ENCODE measurements at places on chromosomes 1 and 21.

DNA sequence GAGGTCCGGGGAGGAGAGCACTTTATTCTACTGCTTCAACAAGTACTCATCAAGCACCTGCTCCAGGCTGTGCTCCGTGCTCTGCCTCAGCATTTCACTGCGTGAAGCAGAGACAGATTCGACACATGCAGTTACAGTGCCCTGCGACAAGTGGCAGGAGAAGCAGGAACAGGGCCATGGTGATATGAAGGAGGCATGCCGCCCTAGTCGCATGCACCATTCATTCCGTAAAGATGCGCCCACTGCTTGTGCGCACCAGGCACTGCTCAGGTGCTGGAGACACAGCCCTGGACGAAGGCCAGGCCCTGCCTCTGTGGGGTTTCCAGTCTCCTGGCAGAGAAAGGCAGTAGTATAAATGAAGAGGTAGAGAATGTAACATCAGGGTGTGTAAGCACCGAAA lies 206.6 kb downstream of the HIVEP3 start:
- no peak for DNase-seq

GRCh38 chr21:37974081-37974480 lies 57.8 kb upstream of the KCNJ6 start:
- no peak for DNase-seq

GRCh38 chr21:34989337-34990151 lies 59.6 kb downstream of the RUNX1 start:
- DNase-seq = peak; percentile 39

- DNase-seq = no peak
Observed at GRCh38 chr1:29860681-29861080, 624.4 kb downstream of the PTPRU start.

GRCh38 chr1:226635456-226635941 lies 86.9 kb downstream of the STUM start:
- DNase-seq = peak; percentile 63

DNA sequence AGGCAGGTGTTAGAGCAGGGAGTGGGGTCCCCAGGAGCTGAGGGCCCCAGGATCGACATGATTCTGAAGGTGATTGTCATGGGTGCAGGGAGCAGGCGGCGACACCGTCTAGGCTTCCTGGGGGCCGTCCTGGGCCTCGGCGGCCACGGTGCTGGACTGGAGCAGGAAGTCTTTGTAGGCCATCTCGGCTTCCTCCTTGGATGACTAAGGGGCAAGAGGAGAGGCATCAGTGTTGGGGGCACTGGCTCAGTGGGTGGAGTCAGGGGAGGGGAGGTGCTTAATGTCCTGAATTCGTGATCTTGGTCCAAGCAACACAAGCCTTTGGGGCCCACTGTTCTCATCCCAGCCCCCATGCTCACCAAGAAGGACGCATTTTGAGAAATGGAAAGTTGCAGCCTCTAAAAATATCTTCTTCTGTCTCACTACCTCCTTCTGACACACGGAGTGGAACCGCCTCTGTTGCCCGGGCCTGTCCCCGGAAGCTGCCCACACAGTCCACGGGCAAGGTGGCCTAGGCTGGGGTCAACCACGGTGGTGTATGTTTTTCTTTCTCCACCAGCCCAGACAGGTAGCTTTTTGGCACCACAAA lies 8.6 kb upstream of the FCMR start:
- DNase-seq = peak; percentile 19

GRCh38 chr1:22861764-22862440 lies 110.8 kb downstream of the LACTBL1 start:
- no peak for DNase-seq

DNA sequence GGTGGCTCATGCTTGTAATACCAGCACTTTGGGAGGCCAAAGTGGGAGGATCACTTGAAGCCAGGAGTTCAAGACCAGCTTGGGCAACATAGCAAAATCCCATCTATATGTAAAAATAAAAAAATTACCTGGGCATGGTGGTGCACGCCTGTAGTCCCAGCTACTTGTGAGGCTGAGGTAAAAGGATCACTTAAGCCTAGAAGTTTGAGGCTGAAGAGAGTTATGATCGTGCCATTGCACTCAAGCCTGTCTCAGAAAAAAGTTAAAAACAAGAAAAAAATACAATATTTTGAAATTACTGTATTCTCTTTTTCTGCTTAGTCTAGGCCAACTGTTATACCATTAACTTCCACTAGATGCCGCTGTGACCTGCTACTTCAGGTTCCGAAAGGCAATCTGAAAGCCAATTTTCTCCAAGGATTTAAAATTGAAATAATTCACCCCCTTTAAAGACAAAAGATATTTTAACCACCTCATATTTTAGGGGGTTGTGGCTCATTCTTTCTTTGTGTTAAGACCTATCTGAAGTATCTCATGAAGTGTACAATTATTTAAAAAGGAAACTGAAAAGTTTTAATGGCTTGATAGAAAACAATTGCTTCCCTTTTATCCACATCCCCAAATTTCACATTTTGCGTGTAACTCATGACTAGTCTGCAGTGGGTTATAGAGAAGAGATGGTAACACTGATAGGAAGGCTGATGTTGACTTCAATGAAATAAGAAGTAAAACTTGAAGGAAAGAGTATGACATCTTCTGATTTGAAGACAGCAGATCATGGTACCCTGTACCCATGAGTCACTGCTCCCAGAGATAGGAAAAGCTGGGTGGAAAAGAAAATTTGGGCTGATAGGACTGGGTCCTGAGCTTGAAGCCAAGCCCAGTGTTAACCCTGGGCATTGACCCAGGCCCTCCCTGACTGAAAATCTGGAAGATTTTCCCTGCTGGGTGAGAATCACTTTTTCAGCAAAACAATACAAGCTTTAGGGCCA lies 24.4 kb upstream of the CLDN14 start:
- no peak for DNase-seq

DNA sequence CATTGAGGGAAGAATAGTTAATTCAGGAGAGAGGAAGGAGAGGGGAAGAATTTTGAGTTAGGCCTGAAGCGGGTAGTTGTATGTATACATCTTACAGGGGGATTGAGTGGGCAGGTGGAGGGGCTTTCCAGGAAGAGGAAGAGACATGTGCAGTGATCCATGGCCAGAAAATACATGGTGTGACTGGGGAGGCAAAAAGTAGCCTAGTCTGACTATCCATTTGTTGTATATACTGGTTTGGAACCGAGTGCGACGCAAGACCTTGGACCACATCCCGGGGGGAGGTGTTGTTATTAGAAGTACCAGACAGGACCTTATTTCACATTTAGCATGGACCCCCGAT lies 158.3 kb downstream of the SDCCAG8 start:
- DNase-seq = no peak

GRCh38 chr1:243246916-243247315 lies 8.2 kb downstream of the CEP170 start:
- DNase-seq = no peak

DNA sequence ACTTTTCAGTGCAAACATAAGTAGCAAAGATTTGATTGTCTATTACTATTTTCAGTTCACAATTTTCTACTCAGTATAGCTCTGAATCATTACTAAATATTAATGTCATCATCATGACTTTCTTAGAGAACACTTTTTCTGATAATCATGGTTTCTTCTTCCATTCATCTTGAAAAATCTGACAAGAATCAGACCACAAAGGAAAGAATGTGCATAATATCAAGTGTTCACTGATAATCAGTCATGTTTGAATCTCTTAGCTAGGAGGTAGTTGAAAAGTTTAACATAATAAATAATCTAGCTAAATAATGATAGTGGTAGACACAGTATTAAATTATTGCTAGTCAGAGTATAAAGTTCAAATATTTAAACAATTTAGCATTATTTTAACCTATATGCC lies 133.2 kb downstream of the BRINP3 start:
- DNase-seq = no peak

DNA sequence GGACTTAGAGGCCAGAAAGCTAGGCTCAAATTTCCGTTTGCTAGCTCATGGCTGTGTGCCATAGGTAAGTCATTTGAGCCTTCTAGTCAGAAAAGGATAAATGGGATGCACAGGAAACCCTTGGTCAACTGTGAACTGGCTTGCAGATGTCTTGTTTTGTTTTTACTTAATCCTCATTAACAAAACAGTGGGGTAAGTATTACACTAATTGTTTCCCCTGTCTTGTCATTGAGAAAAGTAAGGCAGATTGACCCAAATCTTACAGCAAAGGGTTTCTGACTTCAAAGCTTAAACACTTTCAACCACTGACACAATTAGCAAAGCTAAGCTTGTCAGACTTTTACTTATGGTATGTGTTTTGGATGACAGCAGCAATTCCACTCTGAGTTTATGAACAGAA lies 291.3 kb downstream of the NTNG1 start:
- DNase-seq = no peak

DNA sequence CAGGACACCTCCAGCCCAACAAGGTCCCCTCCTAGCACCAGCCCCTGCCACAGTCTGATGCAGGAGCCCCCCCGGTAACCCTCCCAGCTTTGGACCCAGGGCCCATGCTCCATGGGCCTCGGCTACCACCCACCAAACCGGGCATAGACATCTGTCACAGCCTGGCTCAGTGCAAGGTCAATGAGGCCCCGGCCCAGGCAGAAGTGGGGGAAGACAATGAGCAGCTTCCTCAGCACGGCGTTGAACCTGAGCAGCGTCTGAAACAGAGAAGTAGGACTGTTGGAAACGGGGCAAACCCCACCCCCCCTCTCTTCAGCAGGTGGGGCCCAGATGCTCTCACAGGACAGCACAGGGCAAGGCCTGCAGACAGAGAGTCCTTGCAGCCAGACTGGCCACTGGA lies 101.9 kb upstream of the GCLM start:
- DNase-seq = no peak

DNA sequence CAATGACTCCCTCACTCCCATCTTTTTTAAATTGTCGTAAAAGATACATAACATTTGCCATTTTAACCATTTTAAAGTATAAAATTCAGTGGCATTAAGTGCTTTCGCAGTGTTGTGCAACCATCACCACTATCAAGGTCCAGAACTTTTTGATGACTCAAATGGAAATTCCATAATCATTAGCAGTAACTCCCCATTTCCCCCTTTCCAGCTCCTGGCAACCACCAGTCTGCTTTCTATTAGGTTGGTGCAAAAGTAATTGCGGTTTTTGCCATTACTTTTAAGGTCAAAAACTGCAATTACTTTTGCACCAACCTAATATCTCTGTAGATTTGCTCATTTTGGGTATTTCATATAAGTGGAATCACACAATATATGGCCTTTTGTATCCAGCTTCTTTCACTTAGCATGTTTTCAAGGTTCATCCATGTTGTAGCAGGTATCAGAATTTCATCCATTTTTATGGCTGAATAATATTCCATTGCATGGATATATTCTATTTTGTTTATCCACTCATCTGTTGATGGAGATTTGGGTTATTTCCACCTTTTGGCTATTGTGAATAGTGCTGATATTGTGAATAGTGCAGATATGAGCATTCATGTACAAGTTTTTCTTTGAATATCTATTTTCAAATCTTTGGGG lies 159.7 kb downstream of the HIVEP3 start:
- no peak for DNase-seq

DNA sequence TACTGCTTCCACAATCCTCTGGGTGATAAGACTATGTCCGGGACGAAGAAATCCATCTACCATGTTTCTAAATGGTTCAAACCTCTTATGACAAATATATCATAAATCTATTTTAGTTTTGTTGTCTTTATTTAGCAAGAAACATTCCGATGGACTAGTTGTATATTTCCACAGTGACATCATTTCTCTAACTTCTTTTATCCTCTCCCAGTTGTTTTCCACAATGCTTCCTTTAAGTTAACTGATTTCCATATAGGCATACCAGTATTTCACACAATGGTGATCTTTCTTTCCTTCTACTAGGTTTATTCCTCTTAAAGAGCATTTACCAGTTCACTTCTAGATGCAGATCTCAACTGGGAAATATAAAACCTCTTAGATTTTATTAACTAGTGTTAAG lies 44.8 kb downstream of the USP1 start:
- no peak for DNase-seq

DNA sequence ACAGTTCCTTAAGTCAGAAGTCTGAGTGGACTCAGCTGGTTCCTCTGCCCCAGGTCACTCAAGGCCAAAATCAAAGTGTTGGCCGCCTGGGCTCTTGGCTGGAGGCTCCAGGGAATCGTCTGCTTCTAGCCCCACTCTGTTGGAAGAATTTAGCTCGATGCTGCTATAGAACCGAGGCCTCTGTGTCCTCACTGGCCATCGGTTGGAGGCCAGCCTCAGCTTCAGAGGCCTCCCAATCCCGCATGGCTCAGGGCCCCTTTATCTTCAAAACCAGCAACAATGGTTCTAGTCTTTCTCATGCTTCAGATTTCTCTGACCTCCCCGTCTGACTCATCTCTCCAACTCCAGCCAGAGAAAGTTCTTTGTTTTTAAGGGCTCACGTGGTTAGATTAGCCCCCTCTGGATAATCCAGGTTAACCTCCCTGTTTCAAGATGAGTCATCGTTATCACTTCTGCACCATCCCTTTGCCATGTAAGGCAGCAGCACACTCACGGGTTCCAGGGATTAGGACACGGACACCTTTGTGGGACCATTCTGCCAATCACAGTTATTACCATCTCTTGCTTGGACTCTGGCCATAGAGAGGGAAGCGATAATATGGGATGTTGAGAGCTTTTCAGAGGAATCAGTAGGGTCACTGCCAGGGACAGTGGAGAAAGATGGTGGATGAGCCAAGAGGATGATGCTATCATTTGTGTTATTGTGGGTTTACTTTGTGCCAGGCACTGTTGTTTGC lies 13.6 kb downstream of the FHAD1 start:
- no peak for DNase-seq

- no peak for DNase-seq
Observed at GRCh38 chr21:40985370-40985769, 138.4 kb upstream of the DSCAM start.

DNA sequence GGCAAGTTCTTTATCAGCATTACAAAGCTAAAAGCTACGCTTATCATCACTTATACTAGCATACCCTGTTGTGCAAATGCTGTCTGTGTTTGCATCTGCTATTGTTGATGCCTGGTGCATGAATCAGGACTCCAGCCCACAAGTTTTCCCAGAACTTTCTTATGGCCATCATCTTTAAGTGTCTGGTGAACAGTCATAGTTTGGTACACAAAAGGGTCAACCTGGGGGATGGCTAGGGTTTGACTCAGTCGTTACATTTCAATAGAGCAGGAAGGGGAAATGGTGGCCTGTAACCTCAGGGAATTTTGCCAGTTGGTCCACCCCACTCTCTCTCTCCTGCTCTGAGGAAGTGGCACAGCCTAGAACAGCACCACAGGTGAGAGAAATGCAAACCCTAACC lies 35.4 kb downstream of the SELL start:
- DNase-seq = no peak

DNA sequence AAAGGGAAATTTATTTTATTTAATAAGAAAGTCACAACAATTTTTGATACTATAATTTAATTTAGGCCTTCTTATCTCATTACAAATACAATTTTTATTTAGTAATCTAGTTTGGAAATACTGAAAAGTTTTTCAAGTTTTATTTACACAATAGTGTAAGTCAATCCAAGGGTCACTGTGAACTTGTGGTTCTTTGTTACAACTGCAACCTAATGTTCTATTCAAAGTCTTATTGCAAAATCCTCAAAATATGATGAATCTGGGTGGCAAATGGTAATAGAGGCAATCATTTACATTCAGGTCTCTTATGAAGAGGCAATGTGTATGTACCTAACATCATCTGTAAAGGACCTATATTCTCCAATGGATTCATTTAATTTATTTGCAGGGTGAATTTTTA lies 421.2 kb downstream of the DPYD start:
- no peak for DNase-seq
